ENCODE measurements at places on chromosomes 6 and 20. TPM values are rescaled to one million over a fixed set of nuclear protein-coding genes. Genes with fewer than 3 reads are reported as not detected.

The SYNDIG1 gene
- not detected for total RNA-seq

The LY6G5B gene
- 37.9 TPM for total RNA-seq

The RIN2 gene
- total RNA-seq, result not detected

The TP53RK gene
- 14.1 TPM for total RNA-seq

The CDK5RAP1 gene
- 59.6 TPM for total RNA-seq

The RSPH9 gene
- total RNA-seq, result not detected

The CFAP206 gene
- total RNA-seq, result 0.21 TPM

The FAM209A gene
- 4.7 TPM for total RNA-seq

DNA sequence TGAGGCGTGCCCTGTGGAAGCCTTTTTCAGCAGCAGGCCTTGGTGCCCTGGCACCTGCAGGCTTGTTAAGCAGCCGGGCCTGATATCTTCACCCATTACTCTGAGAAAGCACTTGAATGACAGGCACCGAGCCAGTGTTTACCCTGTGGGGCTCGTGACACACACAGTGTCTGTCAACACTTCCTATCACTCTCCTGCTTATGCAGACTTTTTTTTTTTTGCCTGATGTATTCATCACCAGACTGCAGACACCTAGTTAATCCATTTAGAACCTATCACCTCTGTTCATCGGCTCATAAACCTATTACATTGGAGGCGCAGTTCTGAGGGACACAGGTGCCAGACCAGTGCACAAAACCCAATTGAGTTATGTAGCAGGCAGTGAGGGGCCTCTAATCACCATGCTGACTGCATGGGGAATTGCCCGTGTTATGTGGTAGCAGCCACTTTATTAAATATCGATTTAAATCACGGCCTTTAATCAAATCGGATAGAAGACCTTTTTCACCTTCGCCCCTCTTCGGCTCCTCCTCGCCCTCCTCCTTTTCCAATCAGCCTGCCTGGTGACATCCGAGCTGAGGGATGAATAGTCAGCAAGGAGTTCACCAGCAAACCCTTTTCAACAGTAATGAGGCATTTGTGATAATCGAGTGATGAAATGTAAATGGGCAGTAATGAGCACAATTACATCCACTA, 962.9 kb upstream of the SLC35B3 start:
- DNase-seq, result no peak

GRCh38 chr20:4476903-4477500, 244.7 kb upstream of the PRND start:
- DNase-seq, result no peak

DNA sequence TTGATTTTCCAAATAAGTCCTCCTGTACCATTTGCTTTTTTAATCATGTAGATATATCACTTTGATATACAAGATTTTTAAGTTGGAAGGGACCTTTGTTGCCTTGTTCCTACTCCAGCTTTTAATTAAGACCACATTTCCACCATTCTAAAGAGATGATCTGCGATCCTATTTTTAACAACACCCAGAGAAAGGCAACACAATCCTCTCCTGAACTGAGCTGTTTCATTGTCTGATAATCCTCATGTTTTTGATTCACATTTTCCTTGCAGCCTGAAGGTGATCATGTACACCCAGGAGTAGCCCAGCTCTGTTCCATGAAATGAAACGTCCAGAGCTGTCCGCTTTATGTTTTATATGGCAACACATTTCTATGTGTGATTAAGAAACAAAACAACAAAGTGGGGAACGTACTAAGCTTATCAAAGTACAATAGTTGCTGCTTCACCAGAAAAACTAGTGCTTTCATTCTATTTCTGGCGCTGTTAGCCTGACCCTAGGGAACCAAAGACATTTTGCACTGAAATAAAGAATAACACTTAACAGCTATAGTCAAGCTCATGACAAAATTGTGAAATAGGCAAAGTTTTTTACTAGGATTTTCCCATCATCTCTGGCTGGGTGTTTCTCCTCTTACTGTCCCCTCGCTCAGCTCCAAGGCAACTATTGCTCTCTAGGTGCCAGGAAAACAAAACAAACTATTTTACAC, 22.6 kb upstream of the TRAF3IP2 start:
- no peak for DNase-seq

- no peak for DNase-seq
These were observed 102.4 kb upstream of the SUPT3H start for GRCh38 chr6:45479834-45480751.

DNA sequence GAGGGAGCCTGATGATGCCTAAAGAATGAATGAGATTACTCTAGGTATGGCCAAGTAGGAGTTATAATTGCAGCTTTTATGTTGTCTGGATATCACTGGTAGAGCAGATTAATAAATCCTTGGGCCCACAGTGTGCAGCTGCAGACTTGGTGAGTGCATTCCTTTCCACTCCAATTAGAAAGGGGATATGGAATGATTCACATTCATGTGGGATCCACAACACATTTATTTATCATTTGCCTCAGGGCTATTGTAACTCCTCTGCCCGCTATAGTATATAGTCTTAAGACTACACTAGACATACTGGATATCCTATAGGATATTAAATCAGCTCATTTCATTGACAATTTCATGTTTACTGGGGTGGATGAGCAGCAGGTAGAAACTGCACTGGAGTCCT, 11.6 kb upstream of the HLA-G start:
- no peak for DNase-seq

GRCh38 chr6:81939766-81940165, 187.3 kb upstream of the TENT5A start:
- DNase-seq, result no peak

GRCh38 chr6:134816780-134817179, 133.1 kb downstream of the ALDH8A1 start:
- DNase-seq, result no peak

DNA sequence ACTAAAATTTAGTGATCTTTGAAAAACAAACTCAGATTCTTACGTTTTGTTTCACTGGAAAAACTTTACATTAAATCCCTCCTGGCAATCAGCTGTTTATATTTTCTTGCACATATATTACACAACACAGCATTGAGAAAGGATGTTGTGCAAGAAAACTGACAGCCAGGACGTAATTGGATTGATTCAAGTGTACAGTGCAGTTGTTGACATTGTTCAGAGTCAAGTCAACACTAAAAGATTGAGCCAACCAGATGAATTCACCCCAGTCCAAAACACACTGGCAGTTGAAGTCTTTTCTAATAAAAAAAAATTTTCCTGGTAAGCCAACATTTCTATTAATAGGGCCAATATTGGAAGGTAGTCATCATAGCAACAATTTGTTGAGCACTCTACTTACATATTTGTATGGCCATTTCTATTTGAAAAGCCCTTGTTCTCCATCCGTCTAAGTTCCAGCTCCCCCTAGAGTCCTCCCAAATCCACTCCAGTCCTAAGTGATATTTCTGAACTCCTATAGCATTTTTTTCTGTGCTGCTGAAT, 20.9 kb upstream of the VNN1 start:
- DNase-seq, result no peak

DNA sequence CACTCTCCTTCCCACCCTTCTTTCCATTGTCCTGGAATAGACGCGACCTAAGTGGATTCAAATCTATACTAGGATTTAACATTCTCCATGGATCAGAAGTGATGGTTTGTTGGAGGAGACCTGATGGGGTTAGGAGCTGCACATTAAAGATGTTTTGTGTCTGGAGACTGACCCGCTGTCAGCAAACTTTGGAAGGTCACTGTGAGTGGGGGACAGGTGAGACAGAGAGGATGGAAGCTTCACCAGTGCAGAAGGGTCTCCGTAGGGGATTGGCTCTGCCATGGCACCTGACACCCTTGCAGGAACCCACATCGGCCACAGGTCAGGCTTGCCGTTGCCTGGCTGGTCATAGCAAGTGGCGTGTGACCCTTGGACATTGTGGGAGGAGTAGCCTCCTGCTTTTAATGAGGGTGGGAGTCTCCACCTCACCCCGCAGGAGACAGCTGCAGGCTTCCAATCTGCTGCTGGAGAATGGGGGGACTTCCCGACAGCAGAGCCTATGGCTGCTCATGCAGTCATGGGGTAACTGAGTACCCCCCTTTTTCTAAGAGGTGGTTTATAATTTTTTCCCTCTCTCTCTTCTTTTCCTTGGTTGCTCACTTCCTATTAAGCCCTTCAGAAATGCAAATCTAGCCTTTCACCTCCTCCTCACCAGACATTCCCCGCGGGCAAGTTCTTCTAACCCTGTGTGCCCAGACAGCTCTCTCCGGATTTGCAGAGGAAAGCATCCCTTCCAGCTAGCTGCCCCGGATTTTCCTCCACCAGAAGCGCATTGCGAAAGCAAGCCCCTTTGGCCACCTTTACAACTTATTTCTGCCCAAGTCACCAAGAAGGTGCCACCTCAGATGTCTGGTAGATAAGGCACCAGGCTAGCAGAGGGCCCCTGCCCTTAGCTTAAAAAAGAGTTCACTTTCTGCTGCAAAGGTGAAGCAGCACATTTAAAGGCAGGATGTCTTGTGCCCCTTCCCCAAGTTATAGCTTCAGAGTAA, 53.5 kb downstream of the DACT2 start:
- no peak for DNase-seq

DNA sequence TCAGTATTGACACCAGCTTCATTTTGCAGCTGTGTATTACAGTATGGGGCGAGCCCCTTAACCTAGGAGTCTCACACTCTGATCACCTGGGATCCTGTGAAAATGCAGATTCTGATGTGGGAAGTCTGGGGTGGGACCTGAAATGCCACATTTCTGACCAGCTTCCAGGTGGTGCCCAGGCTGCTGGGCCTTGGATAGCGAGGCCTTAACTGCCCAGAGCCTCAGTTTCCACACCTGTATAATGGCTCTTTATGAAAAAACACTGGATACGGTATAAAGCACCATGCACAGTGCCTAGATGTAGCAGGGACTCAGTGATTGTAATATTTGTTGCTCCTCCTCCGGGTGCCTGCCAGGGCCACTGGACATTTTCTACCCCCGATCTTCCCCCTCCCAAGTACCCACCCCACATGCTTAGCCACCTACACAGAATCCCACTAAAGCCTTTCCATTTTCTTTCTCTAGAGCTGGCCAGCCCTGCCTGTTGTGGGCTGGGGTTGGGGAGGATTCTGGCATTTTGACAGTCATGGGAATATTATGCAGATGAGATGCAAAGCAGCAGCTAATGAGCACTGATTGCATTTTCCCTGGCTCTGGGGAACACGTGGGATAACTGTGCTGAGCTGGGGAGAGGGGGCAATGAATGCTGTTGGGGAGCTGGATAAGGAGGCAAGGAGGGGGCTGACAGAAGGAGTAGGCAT, 44.8 kb downstream of the SPDEF start:
- no peak for DNase-seq

DNA sequence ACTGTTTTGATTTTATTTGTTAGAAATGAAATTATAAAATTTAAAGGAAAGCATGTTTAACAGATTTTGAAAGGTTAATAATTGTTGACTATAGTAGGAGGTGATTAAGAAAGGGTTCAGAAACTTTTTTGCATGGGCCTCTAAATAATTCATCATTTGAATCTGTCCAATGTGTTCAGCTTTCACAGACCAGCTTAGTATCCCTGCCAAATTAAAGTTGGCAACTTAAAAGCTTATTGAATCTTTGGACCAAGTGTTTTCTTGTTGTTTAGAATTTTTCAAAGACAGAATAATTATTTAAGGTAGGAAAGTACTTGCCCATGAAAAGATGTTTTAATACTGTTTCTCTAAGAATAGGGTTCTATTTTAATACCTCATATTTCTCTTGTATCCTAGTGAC, 466.0 kb downstream of the GJA1 start:
- DNase-seq, result no peak

- DNase-seq, result no peak
These were observed 54.3 kb downstream of the MYLIP start for GRCh38 chr6:16183187-16183664.

DNA sequence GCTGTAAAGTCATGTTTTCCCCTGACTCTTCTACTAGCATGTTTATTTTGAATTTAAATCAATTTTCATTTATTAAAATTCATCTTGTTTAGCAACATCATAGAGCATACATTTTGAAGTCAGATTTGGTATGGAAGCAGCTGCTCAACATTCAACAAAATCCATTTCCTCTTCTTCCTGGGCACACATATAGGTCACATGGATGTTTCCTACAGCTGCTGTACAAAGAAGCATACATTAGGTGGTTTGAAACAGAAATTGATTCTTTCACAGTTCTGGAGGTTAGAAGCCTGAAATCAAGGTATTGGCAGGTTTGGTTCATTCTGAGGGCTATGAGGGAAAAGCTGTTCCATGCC, 495.2 kb downstream of the RFPL4B start:
- no peak for DNase-seq

- DNase-seq, result no peak
These were observed 23.9 kb upstream of the YWHAB start for GRCh38 chr20:44861531-44862006.
